ENCODE measurements at places on chromosomes 1 and 21.

GRCh38 chr1:65640046-65640445 is 152.6 kb upstream of the PDE4B start:
- DNase-seq: no peak

- DNase-seq: no peak
Measured at GRCh38 chr21:33231526-33231925, 1.8 kb downstream of the IFNAR2 start.

GRCh38 chr1:153749408-153750005 is 21.7 kb downstream of the INTS3 start:
- DNase-seq: peak; percentile 90

DNA sequence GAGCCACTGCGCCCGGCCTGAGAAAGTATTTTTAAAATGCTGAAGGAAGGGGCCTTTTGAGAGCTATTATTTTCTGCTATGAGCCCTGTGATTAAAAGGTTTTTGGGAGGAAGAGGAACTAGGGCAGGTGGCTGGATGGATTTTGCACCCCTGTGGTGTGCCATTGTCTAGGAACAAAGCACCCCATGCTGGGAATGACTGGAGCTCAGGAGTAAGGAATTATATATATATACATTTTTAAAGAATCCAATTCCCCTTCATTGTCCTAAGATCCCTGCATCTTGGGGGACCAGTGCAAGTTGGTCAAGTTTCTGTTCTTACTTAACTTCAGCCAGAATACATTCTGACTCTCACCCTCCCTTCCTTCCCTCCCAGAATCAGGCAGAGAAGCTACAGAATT is 91.6 kb downstream of the ZNF648 start:
- no peak for DNase-seq

DNA sequence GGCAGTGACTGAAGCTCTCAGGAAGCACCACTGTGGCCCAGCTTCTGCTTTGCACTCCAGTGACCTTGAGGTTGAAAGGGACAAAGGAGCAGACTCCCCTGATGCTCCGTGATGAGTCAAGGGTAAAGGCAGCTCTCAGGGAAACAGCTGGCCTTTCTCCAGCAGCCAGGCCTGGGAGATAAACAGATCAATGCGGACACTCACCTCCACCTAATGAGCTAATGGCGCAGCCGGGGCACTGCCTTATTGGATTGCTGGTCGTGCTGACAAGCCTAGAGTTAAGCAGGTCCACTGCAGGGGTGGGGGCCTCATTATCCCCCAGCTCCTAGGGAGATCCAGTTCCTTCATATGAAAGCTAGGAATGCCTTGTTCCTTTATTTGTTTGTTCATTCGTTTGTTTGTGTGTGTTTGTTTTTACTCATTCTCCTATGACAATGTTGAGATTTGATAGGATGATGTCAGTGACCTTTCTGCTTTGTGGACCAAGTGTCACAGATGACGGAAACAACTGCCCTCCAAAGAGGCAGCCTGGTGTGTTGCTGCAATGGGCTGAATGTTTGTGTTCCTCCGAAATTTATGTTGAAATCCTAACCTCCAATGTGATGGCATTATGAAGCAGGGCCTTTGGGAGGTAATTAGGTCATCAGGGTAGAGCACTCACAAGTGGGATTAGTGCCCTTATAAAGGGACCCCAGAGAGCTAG is 141.4 kb upstream of the BEND5 start:
- DNase-seq: peak; percentile 76

- DNase-seq: peak; percentile 51
Measured at GRCh38 chr1:228216371-228217320, 8.8 kb downstream of the OBSCN start.

DNA sequence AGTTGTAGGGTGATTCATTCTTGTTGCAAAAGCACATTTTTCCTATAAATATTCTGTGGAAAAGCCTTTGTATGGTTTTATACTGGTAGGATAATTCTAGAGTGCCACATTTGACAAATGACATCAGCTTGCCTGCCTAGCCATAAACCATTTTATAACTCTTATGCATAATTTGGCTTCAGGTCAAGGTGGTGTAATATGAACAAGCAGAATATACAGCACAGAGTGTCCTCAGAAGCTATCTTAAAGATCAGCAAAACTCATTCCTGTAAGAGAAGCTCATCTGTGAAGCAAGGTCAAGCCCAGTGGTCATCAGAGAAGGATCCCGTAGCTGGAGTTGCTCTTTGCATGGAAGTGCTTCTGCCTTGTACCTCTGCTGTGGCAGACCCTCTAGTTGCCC is 24.0 kb upstream of the C1orf21 start:
- DNase-seq: no peak

DNA sequence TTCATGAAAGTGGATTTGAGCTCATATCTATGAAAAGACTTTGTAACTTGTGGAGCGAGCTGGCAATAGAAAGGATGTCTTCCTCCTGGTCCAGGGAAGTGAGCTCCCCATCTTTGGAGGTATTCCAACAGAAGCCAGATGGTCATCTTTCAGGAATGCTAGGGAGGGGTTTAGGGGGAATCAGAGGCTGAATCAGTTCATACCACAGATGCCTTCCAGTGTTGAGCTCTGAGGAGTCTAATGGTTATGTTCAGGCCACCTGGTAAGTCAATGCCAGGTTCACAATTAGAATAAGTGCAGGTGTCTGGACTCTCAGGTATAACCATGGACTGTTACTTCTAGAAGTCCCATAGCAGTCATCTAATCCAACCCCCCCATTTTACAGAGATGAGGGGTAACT is 119.1 kb downstream of the ACTL8 start:
- no peak for DNase-seq

- DNase-seq: no peak
Measured at GRCh38 chr1:183288583-183288982, 102.5 kb downstream of the LAMC2 start.

DNA sequence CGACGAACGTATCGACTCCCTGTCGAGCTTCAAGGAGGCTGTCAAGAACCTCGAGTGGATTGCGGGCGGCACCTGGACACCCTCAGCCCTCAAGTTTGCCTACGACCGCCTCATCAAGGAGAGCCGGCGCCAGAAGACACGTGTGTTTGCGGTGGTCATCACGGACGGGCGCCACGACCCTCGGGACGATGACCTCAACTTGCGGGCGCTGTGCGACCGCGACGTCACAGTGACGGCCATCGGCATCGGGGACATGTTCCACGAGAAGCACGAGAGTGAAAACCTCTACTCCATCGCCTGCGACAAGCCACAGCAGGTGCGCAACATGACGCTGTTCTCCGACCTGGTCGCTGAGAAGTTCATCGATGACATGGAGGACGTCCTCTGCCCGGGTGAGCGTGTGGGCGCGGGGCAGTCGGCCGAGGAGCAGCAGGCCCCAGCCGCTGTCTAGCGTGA is 28.0 kb downstream of the COL6A2 start:
- DNase-seq: peak; percentile 46

DNA sequence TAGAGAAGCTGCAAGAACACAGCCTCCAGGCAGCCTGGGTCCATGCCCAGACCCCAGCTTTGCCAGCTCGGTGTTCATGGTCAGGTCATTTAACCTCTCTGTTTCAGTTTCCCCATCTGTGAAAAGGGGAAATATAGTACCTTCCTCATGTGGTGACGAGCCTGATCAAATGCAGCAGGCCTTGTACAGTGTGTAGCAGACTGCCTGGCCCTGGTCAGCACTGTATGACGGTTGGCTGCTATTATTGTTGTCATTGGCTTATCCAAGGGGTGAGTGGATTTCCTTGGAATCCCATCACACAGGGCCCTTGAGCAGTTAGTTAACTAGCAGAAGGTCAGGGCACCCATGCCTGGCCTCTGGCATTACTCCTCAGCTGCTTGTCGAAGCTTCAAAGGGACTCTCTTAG is 6.6 kb upstream of the TMEM51 start:
- peak; percentile 71 for DNase-seq

- no peak for DNase-seq
Measured at GRCh38 chr1:9086045-9086444, 16.6 kb upstream of the SLC2A5 start.

- DNase-seq: no peak
Measured at GRCh38 chr1:247352175-247352574, 20.5 kb upstream of the ZNF496 start.

DNA sequence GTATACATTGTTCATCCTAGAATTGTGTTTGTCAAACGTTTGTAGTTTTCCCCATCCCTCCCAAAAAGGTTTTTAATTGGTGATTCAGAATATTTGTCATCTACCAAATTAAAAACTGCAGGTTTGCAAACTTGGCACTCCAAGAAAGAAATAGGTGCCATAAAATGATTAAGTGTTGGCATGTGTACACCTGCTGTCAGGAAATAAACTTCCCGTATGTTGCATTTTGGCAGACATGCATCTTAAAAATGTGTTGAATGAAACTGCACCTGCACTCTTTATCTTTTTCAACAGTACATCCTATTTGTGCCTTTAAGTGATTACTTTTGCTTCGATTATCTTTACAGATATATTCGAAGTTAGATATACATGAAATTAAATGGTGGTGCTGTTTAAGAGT is 7.3 kb downstream of the B3GALT2 start:
- no peak for DNase-seq

DNA sequence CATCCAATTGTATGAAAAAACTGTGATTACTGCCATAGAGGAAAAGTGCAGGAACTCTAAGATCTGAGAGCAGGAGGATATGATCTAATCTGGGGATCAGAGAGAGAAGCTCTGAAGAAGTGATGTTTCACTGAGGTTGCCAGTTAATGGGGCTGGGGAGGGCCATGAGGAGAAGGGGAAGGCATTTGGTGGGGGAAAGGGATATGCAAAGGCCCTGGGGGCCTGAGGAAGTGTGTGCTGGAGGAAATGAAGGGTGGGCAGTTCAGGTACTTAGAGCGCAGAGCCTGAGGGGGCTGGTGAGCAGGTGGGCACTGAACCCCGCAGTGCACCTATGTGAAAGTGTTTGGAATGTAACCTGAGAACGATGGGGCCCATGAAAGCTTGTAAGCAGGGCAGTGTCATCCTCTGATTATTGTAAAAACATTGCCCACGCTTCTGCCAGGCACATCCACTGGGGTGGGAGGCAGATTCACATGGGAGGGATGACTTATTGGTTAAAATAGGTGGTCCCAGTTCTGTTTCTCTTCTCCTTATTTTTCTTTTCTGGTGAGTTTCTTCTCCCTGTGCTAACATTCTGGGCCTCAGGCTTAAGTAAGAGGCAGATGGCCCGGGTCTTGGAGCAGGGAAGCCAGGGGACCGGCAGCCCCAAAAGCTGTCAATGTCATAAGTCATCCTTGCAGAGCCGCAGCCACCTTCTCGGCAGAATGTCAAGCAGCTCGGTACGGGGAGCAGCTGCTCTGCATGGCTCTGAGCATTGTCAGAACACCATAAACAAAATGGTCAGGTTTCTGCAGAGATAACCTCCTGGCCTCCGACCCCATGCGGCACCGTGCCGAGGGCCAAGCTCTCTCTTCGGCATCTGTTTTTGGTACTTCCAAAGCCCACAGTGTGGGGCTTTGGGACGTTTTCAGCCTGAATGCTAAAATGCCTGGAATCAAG is 492.0 kb upstream of the VAMP3 start:
- no peak for DNase-seq

- DNase-seq: no peak
Measured at GRCh38 chr1:24289937-24290595, 29.1 kb upstream of the GRHL3 start.

GRCh38 chr1:69914976-69915765 is 290.2 kb downstream of the LRRC40 start:
- no peak for DNase-seq

DNA sequence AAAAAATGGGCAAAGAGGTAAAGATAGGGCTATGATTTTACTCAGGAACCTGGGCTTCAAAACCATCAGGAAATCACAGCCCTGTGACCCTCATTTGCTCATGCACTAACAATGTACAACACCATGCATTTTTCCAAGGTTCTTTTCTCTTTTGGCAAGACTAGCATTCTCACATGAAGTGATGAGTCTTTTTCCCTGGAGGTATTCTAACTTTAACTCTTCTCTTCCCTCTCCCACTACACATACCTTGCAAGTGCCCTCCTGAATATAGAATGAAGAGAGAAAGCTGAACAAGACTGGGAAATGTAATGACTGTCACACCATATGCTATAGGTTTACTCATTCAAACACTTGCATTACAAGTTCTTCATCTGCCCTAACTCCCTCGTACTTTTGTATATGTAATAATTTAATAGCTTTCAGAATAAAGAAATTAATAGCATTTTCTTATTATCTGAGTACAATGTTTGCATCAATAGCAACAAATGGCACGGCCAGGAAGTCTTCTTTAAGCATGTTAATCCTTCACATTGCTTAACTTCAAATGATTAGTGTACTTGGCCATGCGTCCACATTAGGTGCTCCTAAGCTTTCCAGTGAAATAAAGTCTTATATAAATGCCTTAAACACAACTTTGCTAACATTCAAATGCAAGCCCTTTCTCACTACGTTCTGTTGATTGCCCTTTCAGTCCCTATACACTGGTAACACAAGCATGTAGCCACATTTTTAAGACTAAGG is 1.8 kb downstream of the NIBAN1 start:
- DNase-seq: no peak

Data from islet precursor cell (in vitro differentiated cells).